ENCODE measurements at places on chromosomes 3 and 15. TPM values are rescaled to one million over a fixed set of nuclear protein-coding genes. Genes with fewer than 3 reads are reported as not detected.

Gene TLR9
- 0.90 TPM for total RNA-seq

Gene FANCD2OS
- total RNA-seq: not detected

DNA sequence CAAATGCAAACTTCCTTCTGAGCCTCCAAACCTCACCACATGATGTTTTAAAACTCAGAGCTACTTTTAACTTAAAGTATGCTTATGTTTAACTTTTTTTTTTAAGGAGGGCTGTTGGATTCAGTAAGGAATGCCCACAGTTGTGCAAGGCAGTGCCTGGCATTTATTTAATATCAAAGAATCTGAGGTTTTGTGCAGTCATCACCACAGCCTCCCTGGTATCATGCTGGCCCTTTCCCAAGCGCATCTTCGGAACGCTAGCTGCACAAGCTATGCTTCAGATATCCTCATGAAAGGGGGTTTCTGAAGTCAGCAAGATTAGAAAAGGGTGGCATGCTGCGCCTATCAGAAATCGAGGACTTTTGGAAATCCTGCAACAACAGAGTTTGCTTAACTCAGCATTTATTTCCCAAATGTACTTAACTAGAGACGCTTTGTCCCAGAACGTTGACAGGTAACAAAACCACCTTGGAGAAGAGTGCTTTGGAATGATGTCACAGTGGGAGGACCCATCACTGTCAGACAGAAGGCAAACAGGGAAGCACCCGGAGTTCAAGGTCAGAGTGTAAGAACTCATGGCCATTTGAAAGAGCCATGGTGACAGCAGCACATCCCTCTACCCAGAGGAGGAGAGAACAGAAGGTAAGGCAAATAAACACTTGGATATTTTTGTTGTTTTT, 120.2 kb upstream of the IGF1R start:
- H3K4me1 ChIP-seq: peaks cover 4% of the 10 kb centered on the region
- H3K27ac ChIP-seq: no peak overlapping the region
- DNase-seq: no peak
- no peak overlapping the region for H3K4me3 ChIP-seq

- peaks cover 2% of the 10 kb centered on the region for H3K27me3 ChIP-seq
- H3K4me1 ChIP-seq: peaks cover 29% of the 10 kb centered on the region
- no peak overlapping the region for H3K4me3 ChIP-seq
- H3K27ac ChIP-seq: no peak overlapping the region
- no peak for DNase-seq
Observed at GRCh38 chr3:195151866-195152541, 119.0 kb downstream of the XXYLT1 start.

Measured in activated CD4-positive, alpha-beta memory T cell treated with anti-CD3 and anti-CD28 coated beads for 36 hours (primary cell).